Islet precursor cell (in vitro differentiated cells): ENCODE measurements at places on chromosomes 5 and 9.

GRCh38 chr5:127887282-127887681 lies 184.1 kb downstream of the CCDC192 start:
- DNase-seq = no peak

- no peak for DNase-seq
Measured at GRCh38 chr9:19074836-19075235, 25.6 kb downstream of the RRAGA start.

DNA sequence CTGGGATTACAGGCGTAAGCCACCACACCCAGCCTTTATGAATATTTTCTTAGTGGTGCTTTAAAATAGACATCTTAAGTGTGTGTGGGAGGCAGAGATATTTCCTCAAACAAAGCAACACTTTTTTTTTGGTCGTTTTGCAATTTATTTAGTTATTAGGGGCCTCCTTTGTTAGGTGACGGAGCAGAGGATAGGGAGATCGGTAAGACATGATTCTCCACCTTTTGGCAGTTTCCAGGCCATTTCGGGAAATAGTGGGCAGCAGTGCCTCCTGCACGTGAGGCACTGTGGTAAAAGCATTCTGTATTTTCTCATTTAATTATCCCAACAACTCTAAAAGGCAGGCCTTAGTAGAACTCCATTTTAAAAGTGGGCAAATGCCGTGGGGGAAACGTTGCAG lies 1.9 kb downstream of the OCLN start:
- DNase-seq = no peak

GRCh38 chr5:169656125-169656901 lies 19.2 kb downstream of the DOCK2 start:
- peak; percentile 17 for DNase-seq

- DNase-seq = no peak
Measured at GRCh38 chr9:88593537-88594185, 58.7 kb downstream of the NXNL2 start.

- DNase-seq = no peak
Measured at GRCh38 chr5:59532979-59533729, 360.4 kb downstream of the PDE4D start.

DNA sequence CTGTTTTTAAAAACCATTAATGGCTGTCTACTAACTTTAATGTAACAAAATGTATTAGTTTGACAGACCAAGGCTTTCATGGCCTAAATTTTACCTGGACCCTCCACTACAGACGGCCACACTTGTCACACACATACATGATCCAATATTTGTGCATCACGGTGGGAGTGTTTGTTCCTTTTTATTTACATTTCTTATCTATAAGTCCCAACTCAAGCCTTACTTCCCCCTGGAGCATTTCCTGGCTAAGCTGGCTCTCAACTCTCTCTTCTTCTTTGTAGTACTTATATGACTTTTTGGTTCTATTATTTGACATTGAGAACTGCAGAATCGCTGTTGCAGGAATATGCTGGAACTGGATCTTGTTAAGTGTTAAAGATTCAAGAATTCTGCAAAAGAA lies 534.4 kb downstream of the RAB3C start:
- DNase-seq = no peak
